ENCODE measurements at places on chromosomes 2 and 18.

DNA sequence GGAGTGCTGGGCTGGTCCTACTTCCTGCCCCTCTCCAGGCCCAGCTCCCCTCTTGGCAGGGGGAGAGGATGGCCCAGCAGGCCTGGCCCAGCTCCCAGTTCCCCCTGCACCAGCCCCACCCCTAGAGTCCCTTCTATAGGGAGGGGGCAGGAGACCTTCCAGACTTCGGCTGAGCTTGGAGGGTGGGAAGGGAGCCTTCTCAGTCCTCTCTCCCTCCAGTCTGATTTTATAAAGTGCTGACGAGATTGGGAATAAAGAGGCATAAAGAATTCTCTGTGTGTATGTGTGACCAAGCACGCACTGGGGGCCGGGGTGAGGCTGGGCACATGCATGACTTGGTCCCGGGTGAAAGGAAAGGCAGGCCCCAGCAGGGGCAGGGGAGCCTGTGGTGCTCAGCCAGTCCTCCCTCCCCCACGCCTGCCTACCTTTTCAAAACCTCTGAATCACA is 5.1 kb downstream of the CHPF start:
- no peak for DNase-seq

GRCh38 chr2:11998218-11998617 is 251.8 kb downstream of the LPIN1 start:
- no peak for DNase-seq

GRCh38 chr2:39468579-39469451 is 31.7 kb upstream of the MAP4K3 start:
- no peak for DNase-seq

GRCh38 chr2:103898561-103898960 is 955.4 kb upstream of the POU3F3 start:
- no peak for DNase-seq

GRCh38 chr2:22829791-22830190 is 555.2 kb upstream of the KLHL29 start:
- no peak for DNase-seq

DNA sequence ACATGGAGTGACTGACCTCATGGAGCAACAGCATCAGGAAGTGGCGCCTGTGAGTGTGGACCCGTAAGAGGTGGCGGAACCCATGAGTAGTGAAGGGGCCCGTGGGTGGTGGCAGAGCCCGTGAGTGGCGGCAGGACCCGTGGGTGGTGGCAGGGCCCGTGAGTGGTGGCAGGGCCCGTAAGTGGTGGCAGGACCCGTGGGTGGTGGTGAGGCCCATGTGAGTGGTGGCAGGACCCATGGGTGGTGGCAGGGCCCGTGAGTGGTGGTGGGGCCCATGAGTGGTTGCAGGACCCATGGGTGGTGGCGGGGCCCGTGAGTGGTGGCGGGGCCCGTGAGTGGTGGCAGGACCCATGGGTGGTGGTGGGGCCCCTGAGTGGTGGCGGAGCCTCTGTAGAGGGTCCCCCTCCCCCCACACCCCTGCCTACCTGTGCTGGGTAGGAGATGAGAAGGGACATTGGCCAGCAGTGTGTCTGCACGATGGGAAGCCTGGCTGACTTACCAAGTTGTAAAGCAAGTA is 407.7 kb upstream of the SALL3 start:
- no peak for DNase-seq

DNA sequence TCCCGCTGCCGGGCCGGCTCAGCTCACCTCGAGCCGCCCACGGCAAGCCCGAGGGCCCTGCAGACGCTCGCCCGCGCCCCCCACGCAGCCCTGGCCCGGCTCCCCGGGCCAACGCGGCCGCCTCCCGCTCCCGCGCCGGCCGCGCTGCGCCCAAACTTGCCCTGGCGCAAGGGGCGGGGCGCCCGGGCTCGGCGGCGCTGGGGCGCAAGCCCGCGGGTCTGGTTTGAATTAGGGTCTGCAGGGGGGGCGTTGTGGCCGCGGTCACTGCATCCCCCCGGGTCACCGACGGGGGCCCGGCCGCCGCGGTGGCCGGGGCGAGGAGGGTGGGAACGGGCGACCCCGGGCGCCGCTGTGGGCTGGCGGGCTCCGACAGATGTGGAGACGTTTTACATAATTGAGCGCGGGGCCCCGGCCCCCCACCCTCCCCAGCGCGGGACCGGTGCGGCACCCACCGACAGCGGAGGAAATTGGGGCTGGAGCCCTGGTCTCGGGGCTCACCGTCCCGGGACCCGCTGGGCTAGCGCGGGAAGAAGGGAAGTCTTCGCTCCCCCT is 690 bp downstream of the SDC1 start:
- DNase-seq: no peak
